Globus pallidus (tissue), 1 donor: ENCODE measurements at places on chromosomes 6 and 20.
A peak's percentile ranks its signal among the peaks of the same experiment; 100 is the strongest.

GRCh38 chr20:63371291-63371865 is 10.2 kb upstream of the CHRNA4 start:
- no peak for DNase-seq

DNA sequence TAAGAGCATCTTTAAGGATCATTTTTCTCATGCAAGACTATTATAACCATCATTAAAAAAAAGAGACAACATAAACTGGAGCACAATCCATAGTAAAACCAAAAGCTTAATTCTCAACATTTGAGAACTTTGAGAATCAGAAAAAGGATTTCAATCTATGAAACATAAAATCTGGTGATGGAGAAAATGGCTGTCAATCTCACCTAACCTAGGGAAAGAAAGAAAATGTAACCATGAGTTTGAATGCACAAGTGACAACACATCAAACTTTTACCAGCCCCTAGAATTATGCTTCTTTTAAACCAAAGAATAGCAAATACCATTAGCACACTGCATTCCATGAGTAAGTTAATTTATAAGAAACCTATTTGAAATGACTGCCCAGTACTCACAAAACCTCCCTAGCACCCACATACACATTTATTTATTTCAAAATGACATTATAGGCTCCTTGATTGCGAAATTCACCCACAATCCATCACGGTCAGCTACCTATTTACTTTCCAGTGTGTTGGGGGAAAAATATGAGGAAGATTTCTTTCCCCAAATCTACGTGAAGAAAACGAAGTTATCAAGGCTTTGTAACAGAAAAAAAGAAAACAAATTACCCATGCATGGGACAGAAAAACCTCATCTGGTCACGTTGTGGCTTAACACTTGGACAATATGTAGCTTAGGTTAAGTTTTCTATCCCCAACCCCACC is 828 bp downstream of the ASCC3 start:
- peak; percentile 1 for DNase-seq

GRCh38 chr6:8657522-8657921 is 222.2 kb upstream of the SLC35B3 start:
- DNase-seq = no peak

DNA sequence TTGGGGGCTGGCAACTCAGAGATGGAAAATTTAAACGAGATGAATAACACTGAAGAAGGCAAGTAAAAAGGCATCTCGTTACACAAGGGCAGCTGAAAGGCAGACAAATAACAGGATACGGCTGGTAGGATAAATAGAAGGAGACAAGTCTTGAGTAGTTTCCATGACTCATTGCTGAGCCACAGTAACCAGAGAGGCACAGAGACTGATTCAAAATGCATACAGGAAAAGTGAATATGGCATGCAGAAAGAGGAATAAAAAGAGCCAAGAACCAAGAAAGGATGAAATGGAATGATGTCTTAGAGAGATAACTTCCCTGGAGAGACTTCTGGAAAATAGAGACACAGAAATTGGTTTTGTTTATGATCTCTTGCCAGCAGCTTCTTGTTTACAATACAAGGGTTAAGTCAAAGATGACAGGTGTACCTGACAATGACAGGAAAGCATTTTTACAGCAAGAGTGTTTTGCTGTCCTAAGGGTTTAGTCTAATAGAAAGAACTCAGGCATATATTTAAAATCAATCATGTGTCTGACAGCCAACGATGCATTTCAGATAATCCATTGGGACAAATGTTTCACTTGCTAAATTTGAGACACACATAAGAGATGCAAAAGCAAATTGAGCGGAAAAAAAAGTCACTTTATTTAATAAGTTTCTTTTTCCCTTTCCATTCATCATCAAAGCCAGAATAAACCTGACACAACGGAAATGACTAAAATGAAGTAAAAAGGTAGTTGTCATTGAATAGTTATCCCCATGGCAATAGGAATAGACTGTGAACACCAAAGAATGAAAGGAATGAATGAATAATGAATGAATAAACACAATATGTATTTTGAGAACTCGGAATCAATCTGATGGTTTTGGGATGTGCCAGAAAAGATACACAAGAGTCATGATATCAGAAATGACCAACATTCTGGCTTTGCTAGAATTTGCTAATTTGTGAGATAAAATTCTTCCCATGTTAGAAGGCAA is 68.0 kb upstream of the KCNQ5 start:
- DNase-seq = no peak

GRCh38 chr6:163355426-163355991 is 59.0 kb upstream of the QKI start:
- DNase-seq = peak; percentile 87
